HT1080 (cell line): ENCODE measurements at places on chromosomes 4 and X. TPM values are rescaled to one million over a fixed set of nuclear protein-coding genes. Genes with fewer than 3 reads are reported as not detected.

- DNase-seq, result no peak
These were observed 54.2 kb downstream of the AFAP1 start for GRCh38 chr4:7885216-7886006.

GRCh38 chr4:149264093-149264733, 551.4 kb downstream of the IQCM start:
- DNase-seq, result peak; percentile 55

- no peak for DNase-seq
These were observed 41.7 kb downstream of the CD99L2 start for GRCh38 chrX:150856785-150857184.

DNA sequence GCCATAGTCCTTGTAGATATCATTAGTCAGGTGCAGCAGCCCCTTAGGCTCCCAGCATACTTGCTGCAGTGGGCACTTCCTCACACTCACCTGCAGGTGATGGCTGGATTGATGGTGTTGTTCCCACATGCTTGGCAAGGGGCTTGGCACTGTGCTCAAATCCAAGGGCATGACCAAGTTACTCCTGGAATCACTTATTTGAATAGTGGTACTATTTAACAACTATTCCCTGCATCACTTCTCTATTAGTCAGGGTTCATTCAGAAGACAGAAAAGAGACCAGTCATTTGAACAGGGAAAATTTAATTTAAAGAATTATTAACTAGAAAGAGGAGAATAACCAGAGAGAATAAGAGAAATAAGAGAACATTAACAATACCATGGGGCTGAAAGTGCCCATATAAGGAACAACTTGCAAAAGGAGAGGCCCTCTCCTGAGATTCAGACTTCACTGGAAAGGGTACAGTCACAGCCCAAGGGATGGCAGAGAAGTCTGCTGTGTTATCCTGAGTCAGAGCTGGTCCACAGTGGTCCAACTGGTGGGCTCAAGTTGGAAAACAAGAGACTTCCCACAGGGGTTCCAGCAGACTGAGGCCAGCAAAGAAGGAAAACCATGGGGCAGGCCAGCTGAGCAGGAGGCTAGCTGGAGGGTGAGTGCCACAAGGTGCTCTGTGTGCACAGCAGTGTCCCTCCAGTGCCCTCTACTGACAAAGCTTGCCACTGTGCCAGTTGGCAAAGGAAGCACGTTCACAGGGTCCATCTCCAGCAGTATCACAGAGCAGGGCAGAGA, 9.8 kb downstream of the SPP1 start:
- peak; percentile 77 for DNase-seq

Gene EMCN
- total RNA-seq, result not detected in 2 replicates

Gene MAGEA10
- total RNA-seq, result not detected in 2 replicates
